Stimulated activated CD8-positive, alpha-beta memory T cell treated with anti-CD3 and anti-CD28 coated beads, Interleukin-7, amount 100 ng/mL, for 4 hours (primary cell): ENCODE measurements at places on chromosomes 3 and 15.

- no peak for DNase-seq
These were observed 25.1 kb downstream of the SMAD3 start for GRCh38 chr15:67090297-67091070.

DNA sequence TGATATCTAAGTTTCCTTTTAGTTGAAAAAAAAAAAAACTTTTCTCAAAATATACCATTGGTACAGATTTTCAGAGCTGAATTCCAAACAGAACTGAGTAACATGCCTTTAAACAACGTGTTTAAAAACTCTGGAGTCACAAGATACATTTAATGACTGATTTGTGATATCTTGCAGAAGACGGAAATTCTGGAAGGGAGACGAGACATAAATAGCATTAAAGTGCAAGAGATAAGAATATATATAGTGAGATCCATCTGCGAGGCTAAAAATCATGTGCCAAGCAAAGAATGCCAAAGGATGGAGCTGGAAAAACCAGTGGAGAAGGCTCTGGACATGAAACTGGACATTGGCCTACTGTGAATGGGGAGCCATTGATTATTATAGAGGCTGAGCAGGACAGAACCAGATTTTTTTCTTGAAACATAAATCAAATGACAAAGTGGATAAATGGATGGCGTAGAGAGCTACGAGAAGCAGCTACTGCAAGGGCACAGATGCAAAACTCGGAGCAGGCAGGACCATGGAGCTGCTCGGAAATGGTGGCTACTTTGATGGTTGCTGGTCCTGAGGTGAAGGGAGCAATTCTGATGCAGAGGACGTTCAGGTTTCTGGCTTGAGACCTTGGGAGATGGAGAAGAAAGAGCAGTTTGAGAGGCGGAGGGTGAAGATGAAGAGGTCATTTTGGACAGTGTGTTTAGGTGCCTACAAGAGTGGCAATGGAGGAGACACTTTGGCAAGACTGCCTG lies 88.8 kb downstream of the CPN2 start:
- no peak for DNase-seq

GRCh38 chr3:142888481-142889211 lies at the start of gene PCOLCE2:
TSS of gene PCOLCE2 (minus strand) at chr3:142889083. CDS start at chr3:142888896, 187 bp downstream.
- DNase-seq = no peak

DNA sequence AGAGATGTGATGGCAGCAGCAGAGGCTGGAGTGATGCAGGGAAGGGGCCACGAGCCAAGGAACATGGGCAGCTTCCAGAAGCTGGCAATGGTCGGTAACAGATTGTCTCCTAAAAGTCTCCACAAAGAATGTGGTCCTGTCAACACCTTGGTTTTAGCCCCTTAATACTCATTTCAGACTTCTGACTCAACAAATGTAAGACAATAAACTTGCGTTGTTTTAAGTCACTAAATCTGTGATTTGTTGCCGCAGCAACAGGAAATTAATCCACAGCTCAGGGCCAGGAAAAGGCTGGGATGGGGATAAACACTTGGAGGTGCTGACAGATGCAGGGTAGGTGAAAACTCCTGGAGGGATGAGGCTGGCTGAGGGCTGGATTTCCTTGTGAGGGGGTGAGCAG lies 69.9 kb downstream of the OXNAD1 start:
- no peak for DNase-seq

DNA sequence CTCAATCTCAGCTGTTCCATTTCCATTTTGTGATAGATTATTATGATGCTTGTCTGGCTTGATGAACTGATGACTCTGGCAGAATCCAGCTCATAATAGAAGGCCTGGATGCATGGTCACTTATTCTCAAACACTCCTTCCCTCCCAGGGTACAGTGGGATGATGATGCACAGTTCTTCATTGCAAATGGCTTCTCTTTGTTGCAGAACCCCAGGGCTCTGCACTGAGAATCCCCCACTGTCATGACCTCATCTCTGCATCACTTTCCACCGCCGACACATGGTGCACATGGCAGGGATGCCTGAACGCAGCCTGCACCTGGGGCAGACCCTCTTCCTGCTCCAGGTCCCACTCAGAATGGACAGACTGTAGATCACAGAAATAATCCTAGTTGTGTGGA lies 515.6 kb upstream of the NR2F2 start:
- no peak for DNase-seq

GRCh38 chr3:54939557-54940300 lies 11.9 kb upstream of the LRTM1 start:
- no peak for DNase-seq

DNA sequence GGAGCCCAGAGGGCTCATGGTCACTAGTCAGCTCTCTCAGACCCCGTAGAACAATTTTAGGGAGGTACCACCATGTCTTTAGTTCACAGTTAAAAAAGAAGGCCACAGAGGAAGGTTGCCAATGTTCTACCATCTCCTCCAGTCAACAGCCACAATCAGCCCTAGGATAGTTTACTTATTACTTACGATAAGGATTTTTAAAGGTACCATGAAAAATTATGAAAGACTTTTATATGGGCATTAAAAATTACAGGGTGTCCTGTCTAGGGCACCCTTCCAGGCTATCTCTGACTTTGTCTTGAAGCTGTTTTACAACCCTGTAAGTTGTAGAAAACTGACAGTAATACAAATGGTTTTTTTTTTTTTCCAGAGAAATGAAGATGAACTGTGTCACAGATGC lies 57.9 kb downstream of the CAPN7 start:
- no peak for DNase-seq

- no peak for DNase-seq
These were observed 63.5 kb downstream of the FNDC3B start for GRCh38 chr3:172102883-172103310.
